CD8-positive, alpha-beta memory T cell (primary cell): ENCODE measurements at places on chromosomes 11 and 22. TPM values are rescaled to one million over a fixed set of nuclear protein-coding genes. Genes with fewer than 3 reads are reported as not detected.

Gene ROBO4
- total RNA-seq, result not detected

Gene RAB39A
- 0.11 TPM for total RNA-seq

Gene OR5W2
- not detected for total RNA-seq

Gene OR52I1
- not detected for total RNA-seq

GRCh38 chr22:38873469-38874411 lies 1.7 kb upstream of the CBX6 start:
- H3K27me3 ChIP-seq, result no peaks in the 10 kb centered on the region
- peaks cover 40% of the 10 kb centered on the region for H3K4me1 ChIP-seq
- H3K27ac ChIP-seq, result no peak overlapping the region
- DNase-seq, result peak; percentile 82
- no peak overlapping the region for H3K4me3 ChIP-seq

DNA sequence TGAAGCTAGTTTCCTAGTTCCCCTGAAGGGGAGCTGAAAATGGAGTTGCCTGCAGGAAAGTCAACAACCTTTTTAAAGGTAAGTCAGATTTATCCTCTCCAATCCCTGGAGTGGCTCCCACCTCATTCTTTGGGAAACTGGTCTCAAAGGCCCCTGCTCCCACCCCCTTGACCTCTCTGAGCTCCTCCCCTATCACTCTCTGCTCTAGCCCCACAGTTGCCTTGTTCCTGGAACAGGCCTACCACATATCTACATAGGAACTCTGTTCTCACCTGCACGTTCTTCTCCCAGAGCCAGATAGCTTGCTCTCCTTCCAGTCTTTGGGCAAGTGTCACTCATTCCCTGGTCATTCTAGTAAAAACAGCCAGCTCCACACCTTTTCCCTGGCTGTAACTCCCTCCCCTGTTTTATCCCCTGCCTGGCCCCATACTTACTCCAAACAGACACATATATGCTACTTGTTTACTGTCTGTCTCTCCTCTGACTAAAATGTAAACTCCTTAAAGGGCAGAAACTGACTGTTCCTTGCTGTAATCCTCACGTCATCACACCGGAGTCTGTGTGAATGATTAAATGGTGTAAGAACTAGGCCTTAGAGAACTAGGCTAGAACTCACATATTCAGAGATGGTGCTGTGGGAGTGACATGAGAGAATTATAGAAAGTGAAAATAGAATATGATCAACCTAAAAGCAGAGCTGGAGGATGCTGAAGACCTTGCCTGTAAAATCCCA lies 53.3 kb downstream of the TCF20 start:
- DNase-seq, result no peak
- H3K36me3 ChIP-seq, result peaks cover 28% of the 10 kb centered on the region
- no peak overlapping the region for H3K27ac ChIP-seq

DNA sequence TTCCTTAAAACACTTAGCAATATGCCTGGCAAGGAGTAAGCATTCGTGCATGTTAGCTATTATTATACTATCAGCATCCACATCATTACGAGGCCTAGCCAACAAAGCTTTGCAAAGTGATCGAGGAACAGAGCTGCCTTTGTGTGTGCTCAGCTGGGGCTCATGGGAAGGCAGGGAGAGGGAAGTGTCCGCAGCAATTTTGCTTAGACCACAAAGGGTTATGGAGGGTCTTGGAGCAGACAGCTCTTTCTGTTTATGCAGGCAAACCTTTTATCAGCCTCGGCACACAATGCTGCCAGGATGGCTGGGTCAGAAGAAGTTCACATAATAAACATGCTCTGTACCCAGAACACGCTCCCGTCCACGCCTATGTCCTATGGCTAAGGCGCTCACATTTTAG lies 10.9 kb upstream of the DKK3 start:
- no peaks in the 10 kb centered on the region for H3K4me1 ChIP-seq
- H3K27ac ChIP-seq, result no peak overlapping the region
- no peaks in the 10 kb centered on the region for H3K27me3 ChIP-seq
- H3K4me3 ChIP-seq, result no peak overlapping the region

DNA sequence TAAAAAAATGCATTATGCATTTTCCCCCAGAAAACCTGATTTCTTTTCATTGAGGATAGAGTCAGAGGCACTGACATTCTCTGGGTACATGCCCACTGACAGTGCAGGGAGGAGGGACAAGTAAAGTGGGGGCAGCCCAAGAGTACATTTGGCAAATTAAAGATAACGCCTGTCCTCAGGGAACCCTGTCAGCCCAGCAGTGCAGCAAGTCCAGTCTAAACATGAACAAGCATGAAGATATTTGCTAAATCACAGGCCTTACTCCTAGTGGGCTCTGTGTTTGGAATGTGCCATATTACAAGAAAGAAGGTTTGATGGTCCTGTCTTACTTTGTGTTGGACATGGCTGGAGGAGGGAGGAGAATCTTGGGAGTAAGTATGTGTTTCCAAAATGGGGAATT lies 37.9 kb downstream of the AMOTL1 start:
- no peak overlapping the region for H3K27ac ChIP-seq
- no peaks in the 10 kb centered on the region for H3K4me1 ChIP-seq
- no peak overlapping the region for H3K4me3 ChIP-seq

DNA sequence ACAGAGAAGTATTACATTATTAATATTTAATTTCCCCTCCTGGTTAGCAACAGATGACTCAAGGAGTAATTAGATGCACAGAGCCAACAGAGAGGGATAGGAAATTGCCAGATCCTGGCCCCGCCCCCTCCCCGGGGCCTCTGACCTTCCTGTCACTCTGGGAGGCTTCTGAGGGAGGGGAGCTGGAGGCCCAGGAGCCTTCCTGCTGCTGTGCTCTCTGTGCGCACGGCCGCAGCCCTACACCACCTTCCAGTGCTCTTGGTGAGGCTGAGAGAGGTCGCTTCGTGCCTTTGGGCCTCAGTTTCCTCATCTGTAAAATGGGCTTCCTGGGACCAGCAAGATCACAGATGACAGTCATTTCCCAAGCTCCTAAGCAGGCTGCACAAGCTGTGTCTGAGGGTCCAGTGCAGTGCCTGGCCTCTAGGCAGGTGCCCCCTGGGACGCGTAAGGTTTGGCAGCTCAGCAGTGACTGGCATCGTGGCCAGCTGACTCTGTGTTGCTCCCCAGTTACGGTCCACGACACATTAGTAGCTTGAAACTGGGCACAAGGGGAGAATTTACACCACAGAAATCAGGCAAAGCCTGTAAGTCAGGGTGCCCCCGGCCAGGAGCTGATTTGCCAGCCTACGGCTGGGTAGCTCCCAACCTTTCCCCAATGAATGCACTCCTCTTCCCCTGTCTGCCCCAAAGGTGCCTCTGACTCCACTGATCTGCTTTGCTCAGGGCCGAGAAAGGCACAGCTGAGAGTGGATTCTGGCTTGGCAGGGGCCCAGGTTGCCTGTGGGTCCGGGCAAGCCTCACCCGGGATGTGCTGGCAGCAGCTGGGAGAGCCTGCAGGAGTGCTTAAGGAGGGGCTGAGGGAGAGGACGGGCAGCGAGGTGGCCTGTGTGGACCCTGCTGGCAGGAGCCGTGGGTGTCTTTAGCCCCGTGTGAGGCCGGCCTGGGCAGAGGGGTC lies 2.3 kb downstream of the ADORA2A start:
- peak; percentile 46 for DNase-seq
- H3K4me1 ChIP-seq, result peaks cover 86% of the 10 kb centered on the region
- peaks cover 3% of the 10 kb centered on the region for H3K36me3 ChIP-seq
- H3K4me3 ChIP-seq, result peak overlapping the region; percentile 95
- H3K27ac ChIP-seq, result peak overlapping the region; percentile 28

- H3K4me3 ChIP-seq, result no peak overlapping the region
- H3K27me3 ChIP-seq, result no peaks in the 10 kb centered on the region
- H3K36me3 ChIP-seq, result peaks cover 11% of the 10 kb centered on the region
- no peak overlapping the region for H3K27ac ChIP-seq
- peak; percentile 90 for DNase-seq
These were observed 11.1 kb downstream of the TXN2 start for GRCh38 chr22:36470162-36470993.

GRCh38 chr11:34198523-34198922 lies 93.1 kb downstream of the NAT10 start:
- no peak overlapping the region for H3K4me3 ChIP-seq
- DNase-seq, result no peak
- H3K27ac ChIP-seq, result no peak overlapping the region
- no peaks in the 10 kb centered on the region for H3K27me3 ChIP-seq
- H3K36me3 ChIP-seq, result no peaks in the 10 kb centered on the region
- peaks cover 2% of the 10 kb centered on the region for H3K4me1 ChIP-seq

DNA sequence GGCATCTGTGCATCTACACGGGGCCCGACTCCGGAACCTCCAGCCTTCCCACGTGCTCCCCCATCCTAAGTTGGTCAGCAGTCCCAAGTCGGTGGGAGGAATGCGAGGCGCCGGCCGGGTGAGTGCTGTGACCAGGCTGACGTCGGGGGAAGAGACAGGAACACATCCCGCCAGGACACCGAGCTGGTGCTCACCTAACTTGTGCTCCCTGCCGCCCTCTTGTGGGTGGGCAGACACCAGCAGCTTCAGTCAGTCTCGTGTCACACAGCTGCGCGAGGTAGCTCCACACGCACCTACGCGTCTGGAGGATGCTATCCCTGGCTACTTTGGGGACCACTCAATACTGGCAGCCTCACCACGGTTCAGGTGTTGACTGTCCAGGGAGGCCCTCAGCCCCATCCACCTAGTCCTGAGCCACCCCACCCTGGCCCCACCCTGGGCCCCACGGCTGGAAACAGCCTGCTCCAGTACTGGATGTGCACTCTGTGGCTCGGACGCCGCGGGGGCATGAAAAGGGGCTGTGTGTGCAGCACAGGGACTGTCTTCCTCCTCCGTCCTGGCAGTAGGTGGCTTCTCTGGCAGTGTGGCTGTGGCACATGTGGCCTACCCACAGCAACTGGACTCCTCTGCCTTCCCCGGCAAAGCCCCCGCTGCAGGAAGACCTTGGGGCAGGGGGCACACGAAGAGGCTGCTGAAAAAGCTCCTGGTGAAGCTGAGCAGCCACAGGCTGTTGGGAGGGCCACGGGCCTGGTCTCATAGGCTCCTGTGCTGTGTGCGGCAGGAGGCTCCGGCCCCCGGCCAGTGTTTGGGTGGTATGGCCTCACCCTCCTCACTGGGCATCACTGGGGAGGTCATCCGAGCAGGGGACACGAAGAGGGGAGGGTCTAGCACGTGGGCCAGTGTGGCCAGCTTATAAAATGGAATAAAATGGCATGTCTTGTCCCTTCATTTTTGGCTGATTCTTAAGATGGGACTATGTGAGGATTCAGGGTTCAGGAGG lies 11.2 kb upstream of the BID start:
- H3K4me3 ChIP-seq, result no peak overlapping the region
- no peaks in the 10 kb centered on the region for H3K36me3 ChIP-seq
- peak; percentile 56 for DNase-seq

DNA sequence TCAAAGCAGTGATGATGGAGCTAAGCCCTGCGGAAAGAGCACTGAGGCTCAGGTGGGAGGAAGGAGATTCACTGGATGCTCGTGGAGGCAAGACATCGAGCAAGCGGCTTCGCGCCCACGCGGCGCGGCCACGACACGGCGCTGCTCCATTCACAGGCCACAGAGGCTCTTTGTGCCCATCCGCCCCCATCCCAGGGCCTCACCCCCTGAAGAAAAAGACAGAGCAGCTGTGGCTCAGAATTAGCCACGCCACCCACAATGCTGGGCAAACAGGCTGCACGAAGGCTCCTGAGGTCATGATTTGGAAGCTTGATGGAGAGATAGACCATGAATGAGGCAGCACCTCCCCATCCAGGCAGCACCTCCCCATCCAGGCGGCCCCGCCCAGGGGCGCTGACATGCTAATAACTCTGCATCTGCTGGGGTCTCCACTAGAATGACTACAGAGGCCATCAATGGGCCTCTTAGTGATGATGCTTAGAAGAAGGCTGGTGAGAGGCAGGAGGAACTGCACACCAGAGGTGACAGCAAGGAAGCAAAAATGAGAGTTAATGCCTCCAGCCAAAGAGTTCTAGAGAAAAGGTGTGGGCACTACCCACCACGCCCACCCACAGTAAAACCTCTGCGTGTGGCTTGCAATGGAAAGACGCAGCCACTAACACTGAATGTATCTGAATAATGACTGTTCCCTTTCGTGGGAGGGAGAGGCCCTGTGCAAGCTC lies 43.5 kb downstream of the MYH9 start:
- peaks cover 90% of the 10 kb centered on the region for H3K4me1 ChIP-seq
- DNase-seq, result no peak
- no peak overlapping the region for H3K27ac ChIP-seq
- H3K36me3 ChIP-seq, result peaks cover 64% of the 10 kb centered on the region
- H3K4me3 ChIP-seq, result no peak overlapping the region

GRCh38 chr22:45221201-45221600 lies 19.5 kb downstream of the KIAA0930 start:
- H3K4me1 ChIP-seq, result no peaks in the 10 kb centered on the region
- H3K36me3 ChIP-seq, result no peaks in the 10 kb centered on the region
- no peak overlapping the region for H3K27ac ChIP-seq

- no peaks in the 10 kb centered on the region for H3K36me3 ChIP-seq
- no peaks in the 10 kb centered on the region for H3K27me3 ChIP-seq
- H3K4me3 ChIP-seq, result no peak overlapping the region
- no peak for DNase-seq
These were observed 26.1 kb downstream of the TCIRG1 start for GRCh38 chr11:68064926-68065325.

- H3K36me3 ChIP-seq, result no peaks in the 10 kb centered on the region
- no peak for DNase-seq
- no peak overlapping the region for H3K4me3 ChIP-seq
- H3K27ac ChIP-seq, result no peak overlapping the region
- H3K4me1 ChIP-seq, result peaks cover 8% of the 10 kb centered on the region
These were observed 15.6 kb upstream of the FXYD2 start for GRCh38 chr11:117839936-117840813.

DNA sequence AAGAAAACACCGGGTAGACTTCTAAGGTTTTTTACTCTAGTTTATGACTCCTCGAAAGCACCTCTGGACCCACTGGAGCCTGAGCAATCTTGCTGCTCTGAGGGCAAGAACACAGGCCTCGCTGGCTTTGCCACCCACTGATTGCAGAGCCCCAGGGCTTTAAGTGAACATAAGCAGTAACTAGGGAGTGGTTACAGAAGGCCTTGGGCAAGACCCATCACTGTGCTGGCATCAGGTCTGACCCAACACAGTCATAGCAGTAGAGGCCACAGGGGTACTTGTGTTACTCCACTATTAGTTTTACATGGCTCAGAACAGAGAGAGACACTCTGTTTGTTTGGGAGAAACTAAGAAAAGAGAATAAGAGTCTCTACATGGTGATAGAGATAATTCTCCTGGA lies 684.5 kb downstream of the FAM181B start:
- no peak overlapping the region for H3K27ac ChIP-seq
- H3K4me1 ChIP-seq, result no peaks in the 10 kb centered on the region
- H3K4me3 ChIP-seq, result no peak overlapping the region
- H3K27me3 ChIP-seq, result no peaks in the 10 kb centered on the region
- no peaks in the 10 kb centered on the region for H3K36me3 ChIP-seq
- no peak for DNase-seq

- DNase-seq, result no peak
- peaks cover 9% of the 10 kb centered on the region for H3K36me3 ChIP-seq
- H3K27me3 ChIP-seq, result no peaks in the 10 kb centered on the region
- H3K4me1 ChIP-seq, result peaks cover 58% of the 10 kb centered on the region
- no peak overlapping the region for H3K4me3 ChIP-seq
These were observed 8.1 kb downstream of the YWHAH start for GRCh38 chr22:31952472-31952871.

DNA sequence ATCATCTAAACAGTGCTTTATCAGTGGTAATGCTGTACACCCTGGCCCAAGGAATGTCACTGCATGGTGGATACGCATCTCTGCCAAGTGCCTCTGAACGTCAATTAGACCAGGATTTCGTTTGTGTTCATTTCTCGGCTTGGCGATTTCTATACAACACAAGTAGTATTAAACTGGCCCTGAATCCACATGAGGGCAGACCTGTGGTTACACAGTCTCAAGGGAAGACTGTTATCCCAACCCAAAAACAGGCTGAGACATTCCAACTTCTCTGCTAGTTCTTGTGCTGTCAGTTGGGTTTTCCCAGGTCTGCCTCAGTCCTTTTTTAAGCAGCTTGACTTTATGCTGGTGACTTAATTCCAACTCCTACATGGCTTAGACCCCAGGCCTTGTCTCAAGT lies 58.1 kb downstream of the HIRA start:
- H3K4me1 ChIP-seq, result no peaks in the 10 kb centered on the region
- peaks cover 60% of the 10 kb centered on the region for H3K36me3 ChIP-seq
- DNase-seq, result no peak
